ENCODE measurements at places on chromosomes 12 and 14. TPM values are rescaled to one million over a fixed set of nuclear protein-coding genes. Genes with fewer than 3 reads are reported as not detected.

AKAP5 gene
- 0.71 TPM for total RNA-seq

BRF1 gene
- total RNA-seq = 25.3 TPM

AVPR1A gene
- 3.1 TPM for total RNA-seq

ANO4 gene
- 3.3 TPM for total RNA-seq

KIF26A gene
- total RNA-seq = 2.5 TPM

NANOG gene
- total RNA-seq = under 0.01 TPM

MRPL42 gene
- 37.9 TPM for total RNA-seq

DNA sequence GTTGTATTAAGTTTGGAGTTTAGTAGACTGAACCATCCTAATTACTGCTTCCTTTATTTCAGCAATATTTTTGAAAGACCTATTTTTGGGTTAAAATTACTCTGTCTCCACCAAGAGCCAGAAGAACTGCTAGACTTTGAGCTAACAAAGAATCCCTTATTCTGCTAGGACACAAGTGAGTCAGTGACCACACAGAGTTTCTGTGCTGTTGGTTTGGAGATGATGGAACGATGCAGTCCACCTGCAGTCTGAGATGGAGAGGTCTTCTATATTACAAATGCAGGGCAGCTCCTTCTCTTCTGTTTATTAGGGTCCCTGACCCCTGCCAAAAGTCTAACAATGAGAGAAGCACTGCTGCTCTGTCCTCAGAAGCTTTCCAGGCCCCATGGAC is 6.7 kb upstream of the STXBP6 start:
- no peak overlapping the region for H3K4me3 ChIP-seq
- no peaks in the 10 kb centered on the region for H3K27me3 ChIP-seq
- H3K36me3 ChIP-seq = no peaks in the 10 kb centered on the region
- no peaks in the 10 kb centered on the region for H3K4me1 ChIP-seq

- H3K4me1 ChIP-seq = peaks cover 10% of the 10 kb centered on the region
- H3K27me3 ChIP-seq = no peaks in the 10 kb centered on the region
- no peak within 1 kb of the TSS for H3K27ac ChIP-seq
- no peaks in the 10 kb centered on the region for H3K36me3 ChIP-seq
Observed at GRCh38 chr12:4562034-4562657, at the start of gene DYRK4. Gene DYRK4 (plus strand): TSS chr12:4562208. CDS start chr12:4562246, 38 bp downstream.

- no peaks in the 10 kb centered on the region for H3K4me1 ChIP-seq
- no peaks in the 10 kb centered on the region for H3K27me3 ChIP-seq
- no peak overlapping the region for H3K27ac ChIP-seq
- H3K4me3 ChIP-seq = no peak overlapping the region
- no peaks in the 10 kb centered on the region for H3K36me3 ChIP-seq
Observed at GRCh38 chr12:24929953-24930352, 18.9 kb downstream of the BCAT1 start.

DNA sequence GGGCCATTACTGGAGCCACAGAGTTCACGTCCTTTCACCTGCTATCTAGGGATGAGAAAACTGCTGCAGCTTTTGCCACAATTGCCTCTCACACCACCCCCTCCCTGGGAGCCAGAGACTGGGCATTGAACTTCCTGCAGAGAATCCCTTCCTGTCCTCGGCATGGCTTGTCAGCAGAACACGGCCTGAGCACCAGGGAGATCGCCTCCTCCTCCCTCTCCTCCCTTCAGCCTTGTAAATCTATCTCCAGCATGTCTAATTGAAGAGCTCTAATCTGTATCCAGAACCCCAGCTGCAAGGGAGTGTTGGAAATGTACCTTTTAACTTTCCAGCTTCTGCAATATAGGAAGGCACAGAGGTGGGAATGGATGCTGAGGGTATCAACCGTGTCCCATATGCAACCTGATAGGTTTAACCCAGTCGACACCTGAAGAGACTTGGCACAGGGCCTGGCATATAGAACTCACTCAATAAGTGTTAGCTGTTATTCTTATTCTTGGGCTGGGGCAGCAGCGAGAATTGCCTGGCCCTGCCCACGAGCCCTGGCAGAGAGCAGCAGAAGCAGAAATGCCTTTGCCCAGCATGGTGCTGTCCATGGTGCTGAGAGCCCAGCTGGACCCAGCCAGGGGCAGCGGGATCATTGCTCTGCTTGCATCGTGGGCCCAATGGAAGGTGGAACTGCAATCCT is 26.8 kb downstream of the TMEM63C start:
- DNase-seq = no peak
- no peak overlapping the region for H3K4me3 ChIP-seq
- no peaks in the 10 kb centered on the region for H3K4me1 ChIP-seq

- peaks cover 4% of the 10 kb centered on the region for H3K4me1 ChIP-seq
- no peak overlapping the region for H3K27ac ChIP-seq
Observed at GRCh38 chr12:47123730-47124129, 44.0 kb upstream of the AMIGO2 start.

DNA sequence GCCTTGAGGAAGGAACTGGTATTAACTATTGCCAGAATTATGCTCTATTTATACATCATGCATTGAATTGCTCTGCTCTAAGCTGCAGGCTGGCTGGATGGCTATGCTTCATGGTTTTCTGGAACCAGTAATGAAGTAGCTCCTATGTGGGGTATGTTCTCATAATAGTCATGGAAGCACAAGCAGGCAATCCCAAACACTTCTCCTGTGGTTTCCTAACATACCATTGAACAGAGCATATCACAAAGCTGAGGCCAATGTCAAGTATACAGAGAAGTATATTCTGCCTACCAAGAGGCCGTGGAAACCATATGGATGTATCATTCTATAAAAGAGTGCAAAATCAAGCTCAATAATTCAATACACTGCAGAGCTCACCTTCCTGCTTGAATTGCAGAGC is 1752.4 kb upstream of the FLRT2 start:
- H3K36me3 ChIP-seq = no peaks in the 10 kb centered on the region
- DNase-seq = no peak
- H3K27ac ChIP-seq = no peak overlapping the region
- H3K27me3 ChIP-seq = no peaks in the 10 kb centered on the region

DNA sequence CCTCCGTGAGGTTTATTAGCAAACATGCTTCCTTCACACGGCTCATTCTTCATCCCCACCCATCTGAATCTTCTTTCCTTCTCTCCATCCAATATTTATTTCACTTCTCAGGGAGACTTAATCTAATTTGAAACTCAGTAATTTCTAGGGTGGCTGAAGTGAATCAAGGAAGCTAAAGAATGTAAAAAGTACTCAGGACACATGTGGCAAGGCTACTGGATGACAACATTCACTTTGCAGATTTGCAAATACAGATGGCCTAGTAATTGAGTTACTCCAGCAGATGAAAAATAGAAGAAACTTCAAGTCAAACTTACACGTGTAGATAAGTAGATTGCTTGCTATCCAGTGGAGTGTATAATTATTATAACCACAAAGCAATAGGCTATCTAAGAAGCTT is 15.4 kb upstream of the BEST3 start:
- peaks cover 3% of the 10 kb centered on the region for H3K27me3 ChIP-seq
- H3K4me3 ChIP-seq = no peak overlapping the region
- H3K27ac ChIP-seq = no peak overlapping the region
- DNase-seq = no peak

- H3K4me3 ChIP-seq = no peak overlapping the region
- peaks cover 2% of the 10 kb centered on the region for H3K4me1 ChIP-seq
- H3K36me3 ChIP-seq = no peaks in the 10 kb centered on the region
- H3K27ac ChIP-seq = no peak overlapping the region
- no peaks in the 10 kb centered on the region for H3K27me3 ChIP-seq
Observed at GRCh38 chr14:93142854-93143652, 27.3 kb upstream of the ITPK1 start.

DNA sequence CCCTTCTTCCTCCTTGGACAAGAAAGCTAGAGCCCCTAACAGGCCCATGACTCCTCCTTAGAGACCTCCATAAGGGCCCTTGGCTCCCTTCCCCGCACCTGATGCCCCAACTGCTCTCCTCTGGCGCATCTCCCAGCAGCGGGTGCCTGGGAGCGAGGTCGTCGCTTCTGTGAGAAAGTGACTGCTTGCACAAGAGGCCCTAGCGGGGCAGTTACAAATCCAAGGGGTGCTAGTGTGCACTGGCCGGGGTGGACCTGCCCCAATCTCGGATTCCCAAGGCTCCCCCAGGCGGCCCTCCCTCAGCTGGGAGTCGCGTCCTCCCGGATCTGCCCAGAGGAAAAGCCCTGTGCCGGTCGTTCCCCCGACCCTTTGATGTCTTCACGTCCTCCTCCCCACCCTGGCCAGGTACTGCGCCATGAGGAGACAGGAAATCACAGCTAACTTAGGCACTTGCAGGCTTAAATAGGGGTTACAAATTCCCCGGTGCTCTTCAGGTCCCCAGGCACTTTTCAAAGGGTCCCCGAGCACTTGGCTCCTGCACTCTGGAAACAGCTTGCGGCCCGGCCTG is 2.8 kb downstream of the NKX2-8 start:
- H3K4me3 ChIP-seq = no peak overlapping the region
- DNase-seq = peak; percentile 63
- no peak overlapping the region for H3K27ac ChIP-seq
- H3K36me3 ChIP-seq = no peaks in the 10 kb centered on the region
- peaks cover 98% of the 10 kb centered on the region for H3K27me3 ChIP-seq

DNA sequence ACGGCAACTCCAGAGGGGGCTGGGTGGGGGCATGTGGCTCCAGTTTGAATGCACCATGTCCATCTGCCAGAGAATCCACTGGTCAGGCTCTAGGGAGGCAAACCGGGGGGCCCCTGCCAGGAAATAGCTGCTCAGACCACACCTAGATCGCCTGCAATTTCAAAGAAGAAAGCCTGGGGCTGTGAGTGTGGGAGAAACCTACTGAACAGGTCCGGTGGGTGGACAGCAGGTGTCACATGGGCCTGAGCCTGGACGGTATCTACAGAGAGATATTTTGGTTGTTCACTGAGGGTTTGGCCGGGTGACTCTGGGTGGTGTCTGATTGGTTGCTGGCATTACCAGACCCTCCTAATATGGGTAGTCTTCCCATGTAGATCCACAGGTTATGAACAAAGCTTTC is 32.0 kb downstream of the DAO start:
- no peak overlapping the region for H3K27ac ChIP-seq
- H3K4me1 ChIP-seq = no peaks in the 10 kb centered on the region
- no peaks in the 10 kb centered on the region for H3K27me3 ChIP-seq
- H3K36me3 ChIP-seq = no peaks in the 10 kb centered on the region
- DNase-seq = no peak
- H3K4me3 ChIP-seq = no peak overlapping the region

DNA sequence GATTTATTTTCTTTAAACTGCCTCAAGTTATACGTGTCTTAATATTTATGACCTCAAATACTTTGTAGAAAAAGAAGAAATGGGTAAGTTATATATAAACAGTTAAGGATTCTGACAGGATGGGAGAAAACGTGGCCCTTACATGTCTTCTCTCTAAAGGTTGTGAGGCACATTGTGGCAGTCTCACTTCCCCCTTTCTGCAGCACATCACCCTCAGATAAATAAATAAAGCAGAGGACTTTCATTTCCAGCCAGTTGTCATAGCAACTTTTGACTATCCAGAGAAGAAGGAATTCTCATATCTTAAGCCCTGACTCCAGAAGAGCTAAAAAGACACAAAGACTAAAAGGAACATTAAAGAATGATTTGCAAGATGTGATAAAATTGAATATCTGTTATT is 28.8 kb upstream of the CEP83 start:
- no peaks in the 10 kb centered on the region for H3K36me3 ChIP-seq
- no peak for DNase-seq
- no peaks in the 10 kb centered on the region for H3K4me1 ChIP-seq
- no peaks in the 10 kb centered on the region for H3K27me3 ChIP-seq
- H3K4me3 ChIP-seq = no peak overlapping the region

DNA sequence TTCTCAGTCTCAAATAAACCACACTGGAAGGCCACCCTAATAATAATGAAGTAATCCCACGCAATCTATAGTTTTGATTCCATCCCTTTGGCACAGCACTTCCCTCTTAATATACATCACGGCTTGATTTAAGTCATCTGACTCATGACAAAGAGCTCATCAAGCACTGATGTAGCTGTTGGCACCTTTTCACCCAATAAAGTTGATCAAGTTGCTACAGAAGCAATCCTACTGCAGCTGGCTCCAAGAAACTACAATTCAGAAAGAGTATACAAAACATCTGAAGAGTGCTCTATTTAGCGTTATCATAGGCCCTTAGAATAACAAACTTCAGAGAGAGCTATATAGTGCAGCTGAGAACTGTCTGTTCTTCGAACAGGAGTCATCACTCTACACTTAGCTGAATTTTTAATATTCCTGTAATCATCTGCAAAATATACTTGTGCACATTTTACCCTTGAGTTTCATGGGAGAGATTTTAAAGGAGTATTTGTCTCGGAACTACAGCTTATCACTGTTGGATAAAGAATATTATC is 94.9 kb downstream of the OSBPL8 start:
- no peaks in the 10 kb centered on the region for H3K4me1 ChIP-seq
- no peaks in the 10 kb centered on the region for H3K36me3 ChIP-seq
- no peak for DNase-seq
- H3K4me3 ChIP-seq = no peak overlapping the region
- no peaks in the 10 kb centered on the region for H3K27me3 ChIP-seq

- DNase-seq = no peak
- no peaks in the 10 kb centered on the region for H3K36me3 ChIP-seq
- H3K4me1 ChIP-seq = no peaks in the 10 kb centered on the region
- peaks cover 51% of the 10 kb centered on the region for H3K27me3 ChIP-seq
- no peak overlapping the region for H3K27ac ChIP-seq
Observed at GRCh38 chr12:132465269-132466190, 24.4 kb upstream of the FBRSL1 start.

GRCh38 chr12:109581856-109582255 is 8.3 kb downstream of the MVK start:
- DNase-seq = no peak
- H3K27ac ChIP-seq = no peak overlapping the region
- no peak overlapping the region for H3K4me3 ChIP-seq
- peaks cover 13% of the 10 kb centered on the region for H3K36me3 ChIP-seq
- H3K4me1 ChIP-seq = no peaks in the 10 kb centered on the region

All from sigmoid colon (tissue), 7 donors.